ENCODE measurements at places on chromosomes 6 and 20.

GRCh38 chr20:48771542-48771941, 56.3 kb downstream of the PREX1 start:
- peak overlapping the region; percentile 48 for H3K27ac ChIP-seq
- H3K4me1 ChIP-seq, result peaks cover 87% of the 10 kb centered on the region
- no peak overlapping the region for H3K4me3 ChIP-seq
- H3K36me3 ChIP-seq, result peaks cover 2% of the 10 kb centered on the region
- DNase-seq, result no peak

- H3K27me3 ChIP-seq, result peaks cover 5% of the 10 kb centered on the region
- no peaks in the 10 kb centered on the region for H3K4me1 ChIP-seq
- no peaks in the 10 kb centered on the region for H3K36me3 ChIP-seq
- no peak overlapping the region for H3K27ac ChIP-seq
- DNase-seq, result no peak
Measured at GRCh38 chr20:15267935-15268334, 930.5 kb upstream of the FLRT3 start.

DNA sequence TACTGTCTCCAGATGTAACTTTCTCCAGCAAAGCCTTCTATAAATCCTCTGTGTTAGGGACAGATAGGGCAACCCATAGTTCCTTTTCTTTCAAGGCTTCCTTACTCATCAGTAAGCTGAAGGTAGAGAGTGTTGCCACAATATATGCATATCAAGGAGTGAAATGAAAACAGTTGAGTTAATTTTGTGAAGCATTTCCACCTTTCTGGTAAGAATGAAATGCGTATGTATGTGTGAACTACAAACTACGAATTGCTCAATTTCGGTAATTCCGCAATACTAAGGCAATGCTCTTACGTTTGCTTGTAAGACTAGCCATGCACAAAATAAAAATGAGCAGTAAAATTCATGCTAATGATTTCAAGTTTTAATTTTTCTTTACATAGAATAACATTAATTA, 61.2 kb upstream of the HBS1L start:
- no peak for DNase-seq
- peaks cover 71% of the 10 kb centered on the region for H3K4me1 ChIP-seq
- peak overlapping the region; percentile 22 for H3K4me3 ChIP-seq

- DNase-seq, result peak; percentile 85
- H3K4me1 ChIP-seq, result peaks cover 43% of the 10 kb centered on the region
- no peaks in the 10 kb centered on the region for H3K27me3 ChIP-seq
Measured at GRCh38 chr20:50794846-50795634, at the start of gene BCAS4. TSS of gene BCAS4 (plus strand) at chr20:50795061. CDS start at chr20:50795084, 23 bp downstream.

Data from naive thymus-derived CD8-positive, alpha-beta T cell (primary cell).